AG10803 (cell line): ENCODE measurements at places on chromosomes 1 and 21.

- peak; percentile 71 for DNase-seq
These were observed 124.7 kb downstream of the SYF2 start for GRCh38 chr1:25107643-25108010.

GRCh38 chr1:154941333-154942013 is 5.0 kb upstream of the PMVK start:
- DNase-seq: peak; percentile 44

DNA sequence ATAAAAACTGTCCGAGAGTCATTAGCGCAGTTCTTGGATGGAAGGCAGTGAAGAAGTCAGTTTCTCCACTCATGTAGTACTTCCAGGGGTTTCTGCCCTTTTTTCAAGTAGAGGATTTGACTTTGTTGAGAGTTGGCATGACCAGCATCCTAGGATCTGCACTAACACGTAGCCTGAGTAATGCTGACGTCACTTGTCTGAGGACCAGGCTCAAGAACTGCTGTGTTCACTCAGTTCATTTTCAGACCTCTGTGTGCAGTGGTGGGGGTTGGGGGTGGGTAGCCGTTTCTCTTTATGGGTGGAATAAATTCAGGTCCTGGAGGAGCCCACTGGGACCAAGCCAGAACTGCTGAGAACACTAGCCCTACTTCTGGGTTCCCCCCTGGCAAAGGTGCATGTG is 53.3 kb downstream of the MRPS6 start:
- DNase-seq: peak; percentile 38

DNA sequence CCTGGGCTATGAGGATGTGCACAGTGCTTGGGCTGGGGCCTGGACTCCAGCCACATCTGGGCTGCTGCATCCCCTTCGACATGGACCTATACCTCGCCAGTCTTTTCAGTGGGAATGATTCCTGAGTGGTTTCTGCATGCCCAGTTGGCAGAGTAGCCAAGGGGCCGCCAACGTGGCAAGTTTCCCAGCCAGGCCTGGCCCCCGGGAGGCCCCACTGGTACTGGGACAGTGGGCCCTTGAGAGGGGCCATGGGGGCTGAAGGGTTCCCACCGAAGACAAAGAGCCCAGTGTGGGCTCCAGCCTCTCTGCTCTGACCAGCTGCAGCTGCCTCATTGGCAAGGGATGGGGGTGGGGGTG is 15.4 kb downstream of the RAP1GAP start:
- DNase-seq: no peak

- DNase-seq: no peak
These were observed 88.4 kb downstream of the NID1 start for GRCh38 chr1:235976490-235976889.

DNA sequence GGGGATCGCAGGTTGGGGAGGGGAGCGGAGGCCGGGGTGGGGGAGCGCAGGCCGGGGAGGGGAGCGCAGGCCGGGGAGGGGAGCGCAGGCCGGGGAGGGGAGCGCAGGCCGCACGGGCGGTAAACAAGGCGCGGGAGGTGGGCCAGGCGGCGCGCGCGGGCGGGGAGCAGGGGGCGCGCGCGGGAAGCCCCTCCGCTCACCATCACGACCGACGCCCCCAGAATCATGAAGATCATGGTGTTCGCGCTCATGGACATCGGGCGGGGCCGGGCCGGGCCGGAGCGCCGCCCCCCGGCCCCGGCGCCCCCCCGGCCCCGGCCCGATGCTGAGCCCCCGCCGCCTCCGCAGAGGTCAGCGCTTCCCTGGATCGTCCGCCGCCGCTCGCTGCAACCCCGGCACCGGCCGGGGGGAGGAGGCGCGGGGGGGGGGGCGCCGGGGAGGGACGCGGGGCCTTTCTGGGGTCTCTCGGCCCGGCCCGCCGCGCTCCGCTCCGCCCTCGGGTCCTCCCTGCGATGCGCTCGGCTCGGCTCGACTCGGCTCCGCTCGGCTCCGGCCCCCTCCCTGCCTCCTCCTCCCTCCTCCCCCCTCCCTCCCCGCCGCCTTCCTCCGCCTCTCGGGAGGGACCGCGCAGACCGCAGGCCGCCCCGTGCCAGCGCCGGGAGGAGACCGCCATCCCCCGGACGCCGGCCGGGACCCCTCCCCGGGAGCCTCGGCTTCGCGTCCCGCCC is at the start of gene TMEM240:
TMEM240 (minus strand) TSS at position 535 of the 728 bp plus-strand sequence; CDS start at position 257, 278 bp downstream.
- DNase-seq: peak; percentile 73

- no peak for DNase-seq
These were observed 4.5 kb downstream of the MROH7 start for GRCh38 chr1:54645806-54646676.

GRCh38 chr1:112927462-112927990 is 28.5 kb downstream of the SLC16A1 start:
- DNase-seq: no peak

- no peak for DNase-seq
These were observed 123.9 kb downstream of the SMYD3 start for GRCh38 chr1:246383239-246383589.

- peak; percentile 95 for DNase-seq
These were observed 21.7 kb upstream of the TUT4 start for GRCh38 chr1:52574594-52574993.

DNA sequence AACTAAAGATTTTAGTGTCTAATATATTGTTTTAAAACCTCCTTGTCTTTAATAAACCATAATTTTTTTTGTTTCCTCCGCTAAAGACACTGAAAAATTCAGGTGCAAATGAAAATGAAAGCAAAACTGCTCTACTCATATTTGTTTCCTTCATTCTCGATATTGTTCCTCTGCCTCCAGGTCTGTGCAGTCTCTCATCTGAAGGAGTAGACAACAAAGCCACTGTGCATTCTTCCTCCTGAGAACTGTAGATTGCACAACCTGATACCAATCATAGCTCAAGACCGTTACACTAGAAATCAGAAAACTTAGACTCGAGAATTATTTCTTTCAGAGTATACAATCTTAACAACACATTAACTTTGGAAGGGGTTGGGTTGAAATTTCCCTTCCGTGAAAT is 373.1 kb upstream of the CXADR start:
- no peak for DNase-seq

DNA sequence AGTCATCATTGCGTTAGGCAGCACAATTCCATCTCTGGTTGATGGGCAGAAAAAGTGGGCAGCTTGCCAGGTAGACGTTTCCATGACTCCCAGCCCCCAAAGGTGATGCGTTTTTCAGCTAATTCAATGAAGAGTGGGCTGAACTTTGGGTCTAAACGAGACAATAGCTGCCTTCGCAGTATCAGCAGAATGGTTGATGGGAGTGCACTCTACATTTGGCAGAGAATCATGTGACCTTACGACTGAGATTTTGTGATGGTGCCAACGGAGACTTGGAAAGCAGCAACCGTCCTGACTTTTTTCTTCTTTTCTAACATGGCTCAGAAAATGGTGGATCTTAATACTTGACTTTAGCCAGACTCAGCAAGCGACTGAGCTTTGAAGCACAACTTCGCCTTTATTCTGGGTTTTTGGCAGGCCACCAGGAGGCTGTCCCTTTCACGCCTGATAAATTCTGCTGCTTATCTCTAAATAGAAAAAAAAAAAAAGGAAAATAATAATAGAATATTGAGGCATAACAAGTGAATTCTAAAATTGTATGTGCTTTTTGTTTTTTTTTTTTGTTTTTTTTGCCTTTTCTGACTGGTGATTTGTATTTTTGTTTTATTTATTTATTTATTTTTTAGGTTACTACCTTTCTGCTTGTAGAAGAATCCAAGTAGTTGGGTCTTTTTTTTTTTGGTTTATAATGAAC is 804.8 kb downstream of the USP25 start:
- peak; percentile 79 for DNase-seq

GRCh38 chr1:62353853-62354252 is 34.6 kb upstream of the KANK4 start:
- DNase-seq: no peak

DNA sequence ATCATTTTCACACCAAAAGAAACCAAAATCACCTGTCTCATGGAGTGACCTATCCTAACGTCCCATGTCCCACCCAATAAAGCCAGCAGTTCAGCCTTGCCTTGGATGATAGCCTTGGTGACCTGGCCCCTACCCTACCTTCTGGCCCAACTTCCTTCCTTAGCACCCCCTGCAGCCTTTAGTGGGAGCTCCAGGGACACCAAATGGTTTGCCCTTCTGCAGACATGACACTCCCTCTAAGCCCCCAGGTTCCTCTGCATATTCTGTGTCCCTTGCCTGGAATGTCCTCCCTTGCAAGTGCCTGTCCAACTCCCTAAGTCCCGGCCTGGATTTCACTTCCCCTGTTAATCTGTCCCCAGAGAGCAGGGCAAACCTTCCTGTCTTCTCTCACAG is 2.2 kb downstream of the SLFNL1 start:
- no peak for DNase-seq

GRCh38 chr1:41789661-41790330 is 128.9 kb downstream of the HIVEP3 start:
- no peak for DNase-seq

DNA sequence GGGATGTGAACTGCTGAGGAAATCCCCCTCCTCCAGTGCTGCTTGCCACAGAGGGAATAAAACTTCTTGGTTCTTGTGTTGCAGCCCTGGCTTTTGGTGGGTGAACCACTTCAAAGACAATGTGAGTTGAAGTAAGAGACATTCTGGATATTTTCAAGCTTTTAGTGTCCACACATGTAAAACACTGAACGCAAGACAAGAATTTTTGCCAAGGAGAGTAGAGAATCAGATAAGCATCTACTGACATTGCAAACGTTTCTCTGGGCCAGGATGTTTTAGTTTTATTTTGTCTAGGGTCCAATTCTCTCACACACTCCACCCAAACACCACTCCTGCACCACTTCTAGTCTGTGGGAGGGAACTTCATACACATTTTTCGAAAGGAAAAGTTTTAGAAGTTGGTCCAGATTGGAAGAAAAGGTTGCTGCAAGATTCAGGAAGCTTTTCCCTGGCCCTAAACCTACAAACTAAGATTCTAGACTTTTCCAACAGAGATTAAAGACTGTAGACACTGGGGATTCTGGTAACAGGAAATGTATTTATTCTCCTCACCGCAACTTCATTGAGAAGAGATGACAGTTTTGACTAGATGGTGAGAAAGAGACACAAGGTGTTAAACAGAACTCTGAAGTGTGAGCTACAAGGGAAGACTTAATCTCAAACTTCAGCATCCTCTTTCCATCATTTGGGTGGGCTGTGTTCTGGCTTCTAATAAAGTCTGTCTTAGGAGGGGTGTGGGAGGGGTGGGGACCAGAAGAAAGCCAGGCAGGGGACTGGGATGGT is 16.1 kb downstream of the FASLG start:
- DNase-seq: peak; percentile 50

GRCh38 chr1:29363536-29363935 is 127.2 kb downstream of the PTPRU start:
- DNase-seq: no peak

GRCh38 chr1:39926343-39926793 is 24.7 kb upstream of the MYCL start:
- DNase-seq: peak; percentile 1

GRCh38 chr1:53618500-53619366 is 120.2 kb downstream of the GLIS1 start:
- no peak for DNase-seq

GRCh38 chr1:199931666-199932377 is 95.7 kb upstream of the NR5A2 start:
- DNase-seq: peak; percentile 16
